Psoas muscle (tissue), 8 donors: ENCODE measurements at places on chromosomes 7 and 10. TPM values are rescaled to one million over a fixed set of nuclear protein-coding genes. Genes with fewer than 3 reads are reported as not detected.

The TBX20 gene
- not detected for total RNA-seq

The LRRN3 gene
- 0.30 TPM for total RNA-seq

The PPP1R9A gene
- total RNA-seq, result 18.6 TPM

The ZPBP gene
- not detected for total RNA-seq

The ZCCHC24 gene
- total RNA-seq, result 43.0 TPM

The MUC3A gene
- 0.36 TPM for total RNA-seq

The CPA1 gene
- 0.52 TPM for total RNA-seq

The HOXA10 gene
- total RNA-seq, result 0.81 TPM

The RET gene
- total RNA-seq, result 2.6 TPM

The GATAD1 gene
- 7.4 TPM for total RNA-seq

The FAM25C gene
- total RNA-seq, result not detected

The EIF3B gene
- total RNA-seq, result 174 TPM

The HOXA2 gene
- 0.59 TPM for total RNA-seq

The DGKI gene
- 0.45 TPM for total RNA-seq

The NUTM2B gene
- total RNA-seq, result 0.06 TPM

The SPDYE11 gene
- not detected for total RNA-seq

The PCLO gene
- not detected for total RNA-seq

The NAT16 gene
- total RNA-seq, result not detected

The PRSS37 gene
- not detected for total RNA-seq

The RAB11FIP2 gene
- 10.5 TPM for total RNA-seq

The ZNF138 gene
- total RNA-seq, result 4.7 TPM

The ANTXRL gene
- not detected for total RNA-seq

The FKBP6 gene
- not detected for total RNA-seq
